Panc1 (cell line): ENCODE measurements at places on chromosomes 5 and 9.

- DNase-seq, result no peak
Observed at GRCh38 chr5:10317825-10318682, 10.4 kb upstream of the CMBL start.

GRCh38 chr9:110671849-110672248, 3.3 kb downstream of the MUSK start:
- DNase-seq, result no peak

- DNase-seq, result no peak
Observed at GRCh38 chr9:1332156-1332555, 282.0 kb downstream of the DMRT2 start.

- no peak for DNase-seq
Observed at GRCh38 chr5:172902497-172903472, 56.4 kb upstream of the RPL26L1 start.

DNA sequence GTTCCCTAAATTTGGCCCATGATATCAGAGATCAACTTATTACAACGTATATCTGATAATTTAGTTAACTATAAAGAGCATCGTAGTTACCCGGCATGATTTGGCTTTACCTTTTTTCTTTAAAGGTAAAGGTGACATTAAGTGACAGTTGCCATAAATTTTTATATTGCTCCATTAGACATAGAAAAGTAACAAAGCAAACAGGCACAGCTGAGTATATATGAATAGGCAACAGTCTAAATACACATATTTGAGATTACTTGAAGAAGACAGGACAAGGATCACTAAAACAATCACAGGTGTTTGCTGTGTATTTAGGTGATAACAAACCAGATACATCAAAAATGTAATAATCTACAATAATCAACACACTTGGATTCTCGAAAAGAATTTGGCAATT, 34.8 kb downstream of the RFX3 start:
- no peak for DNase-seq

DNA sequence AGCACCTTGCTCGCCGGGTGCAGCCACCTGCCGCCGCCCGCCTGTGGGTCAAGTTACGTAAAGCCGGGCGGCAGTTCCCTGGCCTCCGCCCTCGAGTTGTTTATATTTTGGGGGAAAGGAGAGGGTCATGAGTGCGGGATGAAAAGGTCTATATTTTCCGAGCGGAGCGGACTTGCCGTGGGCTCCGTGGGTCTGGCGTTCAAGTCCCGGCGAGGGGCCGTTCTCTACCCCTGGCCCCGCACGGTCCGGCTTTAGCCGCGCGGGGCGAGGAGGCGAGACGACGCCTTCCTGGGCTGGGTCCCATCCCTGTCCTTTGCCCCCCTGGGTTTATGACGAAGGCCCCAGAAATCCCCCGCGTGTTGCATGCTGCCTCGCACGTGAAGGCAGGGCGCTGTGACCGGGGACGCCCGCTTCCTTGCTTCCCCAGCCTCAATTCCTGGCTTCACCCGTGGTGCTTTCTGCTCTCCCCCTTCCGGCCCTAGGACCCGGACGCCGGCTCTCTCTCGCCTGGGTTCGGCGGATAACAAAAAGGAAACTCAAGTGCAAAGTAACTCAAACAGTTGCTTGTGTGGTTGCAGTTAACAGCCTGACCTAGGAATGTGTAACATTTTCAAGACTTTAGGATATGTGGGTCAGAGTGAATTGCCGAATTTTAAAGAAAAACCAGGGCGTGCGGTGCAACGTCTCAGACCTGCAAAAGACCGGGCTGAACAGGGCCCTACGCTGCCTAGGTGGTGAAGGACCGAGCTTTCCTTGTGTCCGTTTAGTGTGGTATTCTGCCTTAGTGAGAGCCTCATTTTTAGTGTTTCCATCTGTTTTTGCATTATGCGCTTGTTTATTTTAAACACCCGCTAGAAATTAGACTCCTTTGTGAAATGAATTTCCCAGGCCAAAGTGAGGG, 810 bp downstream of the VPS13A start:
- DNase-seq, result no peak

- DNase-seq, result no peak
Observed at GRCh38 chr9:16039218-16039987, 486.6 kb downstream of the CCDC171 start.

GRCh38 chr9:108394726-108395125, 461.1 kb downstream of the ACTL7B start:
- DNase-seq, result no peak

GRCh38 chr9:7827056-7827455, 27.5 kb upstream of the DMAC1 start:
- DNase-seq, result no peak
